Left ventricle myocardium superior (tissue), 1 donor: ENCODE measurements at places on chromosomes 2 and 18. TPM values are rescaled to one million over a fixed set of nuclear protein-coding genes. Genes with fewer than 3 reads are reported as not detected.

The NIFK gene
- 20.7 TPM for total RNA-seq

DNA sequence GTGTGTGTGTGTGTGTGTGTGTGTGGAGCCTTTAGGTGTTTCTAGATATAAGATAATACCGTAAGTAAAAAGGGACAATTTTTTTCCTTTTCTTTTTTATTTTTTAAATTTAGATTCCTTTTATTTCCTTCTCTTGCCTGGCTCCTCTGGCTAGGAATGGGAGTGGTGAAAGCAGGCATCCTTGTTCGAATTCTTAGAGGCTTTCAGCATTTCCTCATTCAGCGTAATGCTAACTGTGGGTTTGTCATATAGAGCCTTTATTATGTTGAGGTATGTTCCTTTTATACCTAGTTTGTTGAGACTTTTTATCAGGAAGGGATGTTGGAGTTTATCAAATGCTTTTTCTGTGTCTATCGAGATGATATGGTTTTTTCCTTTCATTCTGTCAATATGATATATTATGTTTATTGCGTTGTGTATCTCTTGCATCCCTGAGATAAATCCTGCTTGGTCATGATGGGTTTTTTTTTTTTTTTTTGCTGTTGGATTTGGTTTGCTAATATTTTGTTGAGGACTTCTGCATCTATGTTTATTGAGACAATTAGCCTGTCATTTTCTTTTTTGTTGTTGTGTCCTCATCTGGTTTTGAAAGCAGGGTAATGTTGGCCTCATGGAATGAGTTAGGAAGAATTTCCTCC lies 120.2 kb downstream of the XRCC5 start:
- no peak for DNase-seq

- no peak for DNase-seq
Observed at GRCh38 chr18:69261406-69261805, 139.3 kb upstream of the DOK6 start.

DNA sequence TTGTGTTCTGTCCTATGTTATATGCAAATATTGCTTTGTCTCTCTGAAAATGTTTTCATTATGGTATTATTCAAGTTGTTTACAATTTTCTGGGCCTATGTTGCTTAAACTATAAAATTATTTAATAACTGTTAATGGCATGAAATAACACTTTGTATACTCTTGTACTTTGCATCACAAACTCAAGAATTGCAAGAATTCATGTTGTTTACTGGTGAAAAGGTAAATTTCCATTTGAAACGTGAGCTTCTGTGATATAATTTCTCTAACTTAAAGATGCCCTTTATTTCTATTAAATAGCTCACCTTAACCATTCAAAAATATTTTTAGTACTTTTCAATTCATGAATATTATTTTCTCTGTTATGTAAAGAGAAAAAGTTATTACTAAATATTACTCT lies 1504.2 kb downstream of the SUCLG1 start:
- no peak for DNase-seq

The INHA gene
- total RNA-seq = 1.5 TPM

DNA sequence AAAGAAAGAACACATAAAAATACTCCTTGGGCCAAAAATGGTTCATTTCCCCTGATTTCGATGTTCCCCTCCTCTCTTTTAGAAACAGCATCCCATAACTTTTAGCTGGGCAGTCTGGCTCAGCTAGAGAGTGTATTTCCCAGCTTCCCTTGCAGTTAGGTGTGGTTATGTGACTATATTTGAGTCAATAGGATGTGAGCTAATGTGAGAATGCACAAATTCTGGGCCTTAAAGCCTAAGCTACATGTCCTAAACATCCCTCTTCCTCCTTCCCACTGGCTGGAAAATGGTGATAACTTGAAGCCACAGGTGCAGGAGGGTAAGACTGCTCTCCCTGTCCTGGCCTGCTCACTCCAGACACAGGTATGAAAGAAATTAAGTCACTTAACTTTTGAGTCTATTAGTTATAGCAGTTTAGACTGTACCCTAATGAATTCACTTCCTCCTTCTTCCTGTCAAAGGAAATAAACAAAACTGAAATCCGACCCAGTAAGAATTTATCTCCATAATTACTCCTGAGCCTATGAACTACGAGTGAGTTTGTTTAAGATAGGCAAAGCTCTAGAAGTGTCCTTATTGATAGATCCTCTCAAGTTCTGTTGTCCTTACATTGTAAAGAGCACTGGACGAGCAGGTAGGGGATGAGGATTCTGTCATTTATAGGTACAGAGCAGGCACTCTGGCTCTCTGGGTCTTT lies 177.6 kb downstream of the MTX2 start:
- DNase-seq = no peak

DNA sequence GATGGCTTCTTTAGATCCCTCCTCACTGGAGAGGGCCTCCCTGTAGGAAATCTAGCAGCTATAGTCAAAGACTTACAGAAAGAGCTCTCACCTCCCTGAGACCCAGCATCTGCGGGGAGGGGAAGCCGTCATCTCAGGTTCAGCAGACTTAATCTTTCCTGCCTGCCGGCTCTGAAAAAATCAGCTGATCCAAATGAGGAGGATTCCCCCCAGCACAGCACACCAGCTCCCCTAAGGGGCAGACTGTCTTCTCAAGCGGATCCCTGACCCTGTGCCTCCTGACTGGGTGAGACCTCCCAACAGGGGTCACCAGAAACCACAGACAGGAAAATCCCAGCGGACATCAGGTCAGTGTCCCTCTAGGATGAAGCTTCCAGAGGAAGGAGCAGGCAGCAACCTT lies 601.9 kb downstream of the CNTNAP5 start:
- no peak for DNase-seq

The SPATA3 gene
- total RNA-seq = not detected

DNA sequence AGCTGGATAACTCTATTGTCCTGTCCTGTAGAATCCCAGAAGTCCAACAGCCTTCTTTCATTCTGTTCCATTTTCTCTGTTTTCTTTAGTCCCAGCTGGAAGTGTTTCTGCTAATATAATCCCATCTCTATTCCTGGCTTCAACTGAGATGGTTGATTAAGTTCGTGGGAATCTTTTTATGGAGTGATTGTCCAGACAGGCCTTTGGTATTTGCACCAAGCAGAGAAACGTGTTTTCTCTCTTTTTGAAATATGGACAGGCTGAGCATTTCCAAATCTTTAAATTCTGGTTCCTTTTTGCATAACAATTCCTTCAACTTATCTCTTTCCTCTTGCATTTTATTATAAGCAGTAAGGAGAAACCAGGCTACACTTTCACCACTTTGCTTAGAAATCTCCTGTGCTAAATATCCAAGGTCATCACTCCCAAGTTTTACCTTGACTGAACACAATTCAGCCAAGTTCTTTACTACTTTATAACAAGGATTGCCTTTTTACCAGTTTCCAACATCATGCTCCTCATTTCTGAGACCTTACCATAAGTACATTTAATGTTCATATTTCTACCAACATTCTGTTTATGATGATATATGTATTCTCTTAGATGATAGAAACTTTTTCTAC lies 108.8 kb downstream of the ZFP36L2 start:
- DNase-seq = no peak
